ENCODE measurements at places on chromosomes 4 and X. TPM values are rescaled to one million over a fixed set of nuclear protein-coding genes. Genes with fewer than 3 reads are reported as not detected.

The ZFYVE28 gene
- 5.9 TPM for total RNA-seq

The MCUB gene
- 34.4 TPM for total RNA-seq

The MAGEA1 gene
- total RNA-seq: not detected

The FABP2 gene
- not detected for total RNA-seq

The COX7B2 gene
- not detected for total RNA-seq

The NEIL3 gene
- total RNA-seq: 0.35 TPM

The CITED1 gene
- not detected for total RNA-seq

The DCAF12L1 gene
- not detected for total RNA-seq

The ZIC3 gene
- not detected for total RNA-seq

The GAGE13 gene
- total RNA-seq: not detected

The HPSE gene
- total RNA-seq: 1.5 TPM

The POU3F4 gene
- total RNA-seq: not detected

The CSAG1 gene
- total RNA-seq: not detected

The SH2D1A gene
- total RNA-seq: not detected

The NEUROG2 gene
- not detected for total RNA-seq

The CT45A10 gene
- not detected for total RNA-seq

The AMBN gene
- total RNA-seq: not detected

The TDO2 gene
- not detected for total RNA-seq

The NAAA gene
- total RNA-seq: 31.1 TPM

DNA sequence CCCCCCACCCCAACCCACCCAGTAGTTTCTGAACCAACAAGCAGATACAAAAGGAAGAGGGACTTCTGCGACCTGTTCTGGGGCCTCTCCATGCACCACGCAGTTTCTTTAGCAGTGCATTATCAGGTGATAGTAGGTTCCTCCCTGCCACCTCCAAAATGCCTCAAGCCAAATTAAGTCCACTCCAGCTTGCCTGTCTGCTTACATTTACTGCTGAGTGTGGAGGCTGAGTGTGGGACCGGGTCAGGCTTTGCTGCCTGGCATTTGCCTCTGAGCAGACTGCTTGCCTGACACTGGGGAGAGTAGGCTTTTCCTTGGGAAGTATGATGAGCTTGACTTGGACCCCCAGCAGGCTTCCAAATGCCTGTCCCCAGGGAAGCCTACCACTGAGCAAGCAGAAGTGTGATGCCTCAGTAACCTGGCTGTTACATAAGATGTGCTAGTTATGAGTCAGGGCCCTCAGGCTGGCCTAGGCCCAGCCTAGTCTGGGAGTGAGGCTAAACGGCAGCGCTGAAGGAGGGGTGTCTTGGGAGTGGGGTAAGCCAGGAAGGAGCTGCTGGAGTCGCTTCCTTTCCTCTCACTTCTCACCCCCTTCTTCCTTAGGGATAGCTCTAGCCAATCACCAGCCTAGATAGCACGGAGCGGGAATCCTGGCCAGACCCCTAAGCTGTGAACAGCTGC is 9.0 kb downstream of the TSC22D3 start:
- no peak for DNase-seq

DNA sequence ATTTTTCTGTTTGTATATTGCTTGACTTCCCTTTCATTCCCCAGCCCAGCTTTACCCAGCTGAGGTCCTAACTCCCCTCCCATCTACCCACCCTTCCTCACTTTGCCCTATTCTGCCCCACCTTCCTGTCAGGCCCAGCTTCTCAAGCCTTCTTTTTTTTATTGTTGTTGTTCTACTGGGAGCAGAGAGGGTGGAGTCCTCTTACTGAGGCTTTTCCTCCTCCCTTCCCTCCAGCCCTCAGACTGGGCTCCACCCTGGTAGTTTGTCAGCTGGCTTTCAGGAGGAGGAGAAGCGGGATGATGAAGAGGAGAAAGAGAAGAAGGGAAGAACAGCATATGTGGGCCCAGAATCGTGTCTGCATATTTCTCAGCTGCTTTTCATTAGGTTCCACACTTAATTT is 3.2 kb upstream of the KLF8 start:
- DNase-seq: no peak

- DNase-seq: no peak
These were observed 129.3 kb downstream of the TMA16 start for GRCh38 chr4:163623787-163624186.

- DNase-seq: no peak
These were observed 131.9 kb upstream of the SMIM31 start for GRCh38 chr4:164621886-164622521.

DNA sequence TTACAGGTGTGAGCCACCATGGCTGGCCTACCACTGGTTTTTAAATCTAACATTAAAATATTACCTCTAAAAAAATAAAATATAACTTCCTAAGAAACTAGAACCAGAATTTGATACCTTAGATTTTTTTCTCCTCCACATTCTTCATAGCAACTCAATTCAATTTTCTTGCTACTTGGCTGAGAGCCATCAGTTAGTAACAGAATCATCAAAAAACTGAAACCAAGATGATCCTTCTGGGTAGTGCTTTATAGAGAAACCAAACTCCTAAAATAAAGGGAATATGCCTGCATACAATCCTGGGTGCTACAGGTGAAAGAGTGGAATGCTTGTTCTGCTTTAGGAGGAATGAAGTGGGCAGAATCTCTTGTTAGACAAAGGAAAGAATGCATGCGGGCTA is 64.4 kb downstream of the RPS3A start:
- DNase-seq: no peak

GRCh38 chr4:168496834-168497233 is at the start of gene PALLD:
PALLD (plus strand) TSS chr4:168497052.
- no peak for DNase-seq

DNA sequence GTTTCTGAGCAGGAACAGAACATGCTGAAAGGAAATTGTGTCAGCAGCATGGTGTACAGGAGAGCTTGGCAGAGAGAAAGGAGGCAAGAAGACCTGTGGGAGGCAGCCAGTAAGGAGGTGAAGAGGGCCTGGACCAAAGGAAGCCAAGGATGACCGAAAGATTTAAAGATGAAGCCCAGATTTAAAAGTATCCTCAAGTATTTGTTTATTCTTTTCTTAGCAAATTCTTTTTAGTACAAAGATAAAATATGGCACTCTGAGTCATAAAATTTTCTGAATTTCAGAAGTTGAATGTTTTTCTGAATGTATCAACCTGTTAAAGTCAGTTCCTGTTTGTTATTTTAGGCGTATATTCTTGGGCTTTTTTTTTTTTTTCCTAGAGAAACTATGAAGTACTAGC is 3.5 kb downstream of the PKD2 start:
- DNase-seq: no peak

DNA sequence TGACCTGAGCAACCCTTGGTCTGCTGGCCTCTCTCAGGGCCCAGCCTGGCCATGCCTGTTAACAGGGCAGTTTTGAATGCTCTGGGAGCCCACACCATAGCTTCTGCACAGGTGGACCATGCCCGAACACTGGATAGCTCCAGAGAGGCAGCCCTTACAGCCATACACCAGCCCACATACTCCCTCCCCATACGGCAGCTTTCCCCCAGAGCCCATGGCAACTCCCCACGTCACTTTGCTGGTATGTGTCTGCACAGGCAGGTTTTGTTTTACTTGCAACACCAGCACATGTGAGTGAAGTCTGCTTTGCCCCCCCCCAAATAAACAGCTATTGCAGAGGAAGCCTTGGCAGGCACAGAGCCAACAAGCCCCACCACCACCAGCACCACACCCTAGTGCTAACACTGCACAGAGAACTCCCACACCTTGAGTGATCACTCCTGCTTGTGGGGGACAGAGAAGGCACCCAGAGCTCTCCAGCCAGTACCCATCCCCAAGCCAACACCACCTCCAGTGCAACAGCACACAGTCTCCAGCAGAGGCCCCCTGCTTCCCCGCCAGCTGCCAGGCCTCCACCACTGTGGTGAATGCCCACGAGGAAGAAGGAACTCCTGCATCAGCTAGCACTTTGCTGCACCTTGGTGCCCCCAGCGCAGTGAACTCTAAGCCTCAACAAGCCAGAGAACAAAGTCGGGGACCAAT is 87.3 kb downstream of the STPG2 start:
- DNase-seq: no peak

GRCh38 chr4:176393306-176394013 is 73.7 kb downstream of the SPCS3 start:
- DNase-seq: no peak

GRCh38 chrX:148577741-148578140 is 77.3 kb downstream of the AFF2 start:
- DNase-seq: no peak

- DNase-seq: no peak
These were observed 41.9 kb downstream of the ARHGEF38 start for GRCh38 chr4:105594099-105595010.

- no peak for DNase-seq
These were observed 119.0 kb upstream of the MYOZ2 start for GRCh38 chr4:119016636-119017035.

- DNase-seq: no peak
These were observed 43.0 kb downstream of the C4orf33 start for GRCh38 chr4:129138810-129139496.

DNA sequence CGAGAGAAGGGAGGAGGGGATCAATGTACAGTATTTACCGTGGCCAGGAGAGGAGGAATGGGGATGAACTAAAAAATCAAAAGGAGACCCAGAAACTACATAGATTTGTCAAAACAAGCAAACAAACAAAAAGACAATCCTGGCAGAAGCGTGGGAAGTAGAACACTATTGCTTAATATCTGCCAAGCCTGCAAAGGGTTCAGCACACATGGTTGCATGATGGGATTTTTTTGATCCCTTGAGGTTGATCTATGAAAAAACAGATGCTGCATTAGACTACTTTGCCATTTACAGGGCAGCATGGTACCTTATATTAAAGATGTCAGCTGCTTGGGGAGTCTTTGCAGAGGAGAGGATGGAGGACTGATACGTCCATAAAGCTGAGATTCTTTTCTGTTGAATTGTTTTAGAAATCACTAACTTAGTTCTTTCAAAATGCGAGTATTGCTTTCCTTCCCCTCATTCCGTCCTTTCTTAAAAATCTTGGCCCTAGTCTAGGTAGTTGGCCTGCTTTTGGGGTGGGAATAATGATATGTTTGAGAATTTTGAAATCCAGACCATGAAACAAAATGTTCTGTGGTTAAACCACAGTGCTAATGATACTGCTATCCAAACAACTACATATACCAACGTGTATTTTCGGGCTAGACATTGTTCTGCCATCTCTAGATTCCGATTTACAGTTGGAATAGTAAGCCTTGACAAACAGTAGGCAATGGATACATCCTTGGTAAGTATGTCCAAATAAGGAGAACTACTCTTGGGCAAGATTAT is 39.6 kb upstream of the TMEM150C start:
- DNase-seq: no peak

DNA sequence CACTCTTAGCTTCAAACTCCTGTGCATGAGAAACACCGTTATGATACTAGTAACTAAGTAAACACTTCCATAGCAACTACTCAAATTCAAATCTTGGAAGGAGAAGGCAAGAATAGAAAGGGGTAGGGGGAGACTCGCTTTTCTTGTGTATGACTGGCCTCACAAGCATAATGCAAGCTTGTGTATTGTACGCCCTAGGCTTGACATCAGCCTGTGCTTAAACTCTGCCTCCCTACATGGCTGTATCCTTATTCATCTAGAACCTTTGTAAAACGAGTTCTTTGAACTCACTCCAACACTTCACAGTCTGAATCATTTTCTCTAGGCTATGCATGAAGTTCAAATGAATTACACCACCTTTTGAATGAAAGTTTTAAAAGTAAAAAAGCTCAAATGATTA is 1071.2 kb upstream of the ADGRL3 start:
- DNase-seq: no peak

DNA sequence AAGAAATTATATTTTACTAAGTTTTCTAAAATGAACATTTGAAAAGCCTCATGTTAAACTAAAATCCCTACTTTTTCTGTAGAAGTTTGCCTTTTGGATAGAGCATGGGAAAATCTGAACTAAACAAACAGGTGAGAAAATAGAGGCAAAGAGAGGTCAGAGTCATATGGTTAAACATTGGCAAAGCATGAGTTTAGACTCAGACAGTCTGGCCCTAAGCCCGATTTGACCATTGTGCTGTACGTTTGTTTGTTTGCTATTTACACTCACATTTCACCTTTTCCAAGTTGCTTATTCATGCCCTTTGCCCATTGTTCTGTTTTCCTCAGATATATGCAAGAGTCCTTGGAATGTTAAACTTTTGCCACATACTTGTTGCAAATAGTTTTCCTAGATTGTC is 85.4 kb downstream of the TIGD2 start:
- no peak for DNase-seq

- no peak for DNase-seq
These were observed 783.5 kb downstream of the STPG2 start for GRCh38 chr4:97359826-97360225.

GRCh38 chr4:49018718-49019295 is 32.7 kb downstream of the CWH43 start:
- DNase-seq: no peak

DNA sequence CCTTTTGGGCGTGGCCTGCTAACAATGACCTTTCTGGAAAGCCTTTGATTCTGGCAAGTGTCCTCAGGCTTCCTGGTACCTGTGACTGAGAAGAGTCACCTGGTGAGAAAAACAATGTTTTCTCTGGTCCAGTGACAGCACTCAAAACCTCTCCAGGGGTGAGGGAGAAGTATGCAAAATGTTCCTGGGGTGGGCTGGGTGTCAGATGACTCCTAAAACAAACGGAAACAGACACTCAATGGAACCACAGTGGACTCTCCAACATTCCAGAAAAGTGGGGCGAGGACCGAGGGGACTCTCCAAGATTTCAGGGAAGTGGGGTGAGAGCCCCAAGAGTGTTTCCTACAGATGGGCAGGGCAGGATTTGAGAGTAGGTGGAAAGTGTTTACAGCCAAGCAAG is 69.5 kb downstream of the ANAPC4 start:
- no peak for DNase-seq

GRCh38 chr4:44760142-44760898 is 34.0 kb upstream of the GNPDA2 start:
- no peak for DNase-seq

DNA sequence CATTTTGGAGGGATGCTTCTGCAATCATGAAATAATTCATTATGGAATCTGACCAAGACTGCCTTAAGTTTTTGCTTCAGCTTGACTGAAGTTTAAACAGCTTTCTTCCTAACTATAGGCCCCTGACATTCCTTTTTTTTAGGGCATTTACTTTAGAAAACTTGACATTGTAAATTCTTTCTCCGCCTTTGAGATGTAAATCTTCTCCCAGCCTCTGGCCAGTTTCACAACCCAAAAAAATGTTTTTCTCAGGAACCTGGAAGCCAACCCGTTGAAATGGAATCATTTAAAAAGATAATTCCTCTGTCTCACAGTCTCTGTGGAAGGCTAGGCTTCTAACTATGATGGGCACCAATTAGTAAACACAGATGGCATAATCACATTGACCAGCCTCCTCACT is 710.4 kb upstream of the PABPC4L start:
- no peak for DNase-seq

- DNase-seq: no peak
These were observed 395 bp downstream of the RAB28 start for GRCh38 chr4:13483768-13484121.

GRCh38 chrX:29470030-29470429 is 745.3 kb upstream of the MAGEB2 start:
- DNase-seq: no peak

GRCh38 chrX:41334363-41335197 is 618 bp downstream of the DDX3X start:
- peak; percentile 72 for DNase-seq

Data from activated B cell treated with CpG ODN at 0.5 μM for 24 hours (primary cell).